ENCODE measurements at places on chromosomes 5 and 9.

DNA sequence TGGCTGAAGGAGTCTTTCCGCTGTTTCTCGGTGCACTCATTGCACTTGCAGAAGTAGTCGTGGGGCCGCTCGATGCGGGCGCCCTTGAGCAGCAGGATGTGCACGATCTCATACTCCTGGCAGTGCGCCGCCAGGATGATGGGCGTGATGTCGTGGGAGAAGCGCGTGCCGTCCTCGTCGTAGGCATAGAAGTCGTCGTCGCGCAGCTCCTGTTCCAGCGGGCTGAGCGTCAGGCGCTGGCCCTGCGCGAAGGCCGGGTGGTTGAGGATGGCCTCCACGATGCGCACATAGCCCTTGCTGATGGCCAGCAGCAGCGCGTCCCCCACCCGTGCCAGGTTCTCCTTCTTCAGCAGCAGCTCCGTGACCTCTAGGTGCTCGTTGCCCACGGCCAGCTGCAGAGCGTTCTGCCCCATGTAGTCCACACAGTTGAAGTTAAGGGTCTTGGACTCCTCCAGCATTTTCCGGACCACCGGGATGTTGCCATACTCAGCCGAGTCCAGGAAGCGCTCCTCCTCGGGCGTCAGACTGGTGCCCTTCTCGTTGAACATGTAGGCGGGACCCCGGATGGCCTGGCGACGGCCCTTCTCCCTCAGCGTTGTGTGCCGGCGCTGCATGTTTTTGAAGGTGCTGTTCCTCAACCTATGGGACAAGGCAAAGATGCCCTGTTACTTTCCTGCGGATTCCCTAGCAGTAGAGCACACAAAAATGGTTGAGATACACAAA lies 8.4 kb downstream of the TRPC7 start:
- ATAC-seq: no peak

DNA sequence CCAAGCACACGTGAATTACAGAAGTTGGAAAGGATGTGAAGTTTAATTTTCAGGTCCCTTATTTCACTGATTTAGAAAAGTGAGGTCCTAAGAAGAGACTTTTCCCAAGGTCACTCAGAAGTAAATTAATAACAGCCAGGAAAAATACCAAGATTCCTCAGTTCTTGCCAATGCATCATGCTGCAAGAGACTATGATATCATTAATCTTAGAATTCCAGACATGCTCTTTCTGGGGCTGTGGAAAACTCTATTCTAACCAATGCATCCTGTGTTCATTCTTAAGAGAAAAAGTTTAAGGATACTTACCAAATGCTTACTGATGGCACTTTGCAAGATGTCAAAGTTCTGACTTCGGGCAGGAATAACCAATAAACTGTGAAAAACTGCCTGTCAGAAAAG lies 42.8 kb downstream of the TEX10 start:
- no peak for ATAC-seq

DNA sequence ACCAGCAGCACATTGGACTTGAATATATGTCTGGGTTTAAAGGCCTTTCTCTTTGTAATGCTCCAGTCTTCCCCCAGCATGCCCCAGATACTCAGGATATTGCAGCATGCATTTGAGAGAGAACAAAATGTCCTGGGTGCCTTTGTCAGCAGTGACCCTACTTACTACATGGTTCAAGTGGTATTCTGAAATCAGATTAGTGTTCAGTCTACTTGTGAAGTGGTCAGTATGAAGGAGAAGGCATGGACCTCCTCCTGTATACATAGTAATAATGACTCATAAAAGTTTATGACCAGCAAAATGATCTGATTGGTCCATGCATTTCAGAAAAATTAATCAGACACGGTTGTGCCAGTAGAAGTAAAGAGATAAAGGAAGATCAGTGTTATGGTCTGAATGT lies 25.4 kb downstream of the GPR21 start:
- ATAC-seq: no peak

DNA sequence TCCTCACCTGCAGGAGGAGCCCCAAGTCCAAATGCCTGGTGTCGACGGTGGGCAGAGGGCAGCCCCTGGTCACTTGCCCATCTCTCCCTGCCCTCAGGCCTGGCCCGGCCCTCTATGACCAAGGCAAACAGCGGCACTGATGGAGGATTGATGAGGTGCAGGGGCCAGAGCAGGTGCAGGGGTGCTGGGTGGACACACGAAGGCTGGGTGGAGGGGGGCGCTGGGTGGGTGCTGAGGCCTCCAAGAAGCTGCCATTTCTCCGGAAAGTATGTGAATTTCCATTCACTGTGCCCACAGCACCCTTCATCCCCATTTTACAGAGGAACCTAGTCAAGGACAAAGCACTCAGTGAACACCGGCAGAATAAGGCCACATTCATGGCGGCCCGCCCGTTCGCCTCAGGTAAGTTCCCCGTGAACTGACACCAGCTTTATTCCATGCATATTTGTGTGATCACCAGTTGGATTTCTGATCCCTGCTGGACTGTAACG lies 143.8 kb upstream of the PPP1R26 start:
- ATAC-seq: no peak

GRCh38 chr5:44707721-44708120 lies 101.0 kb upstream of the MRPS30 start:
- ATAC-seq: no peak

Measured in stimulated activated memory B cell treated with anti-CD40 and anti-IgM and Interleukin-4, amounts not matched to agents 10 μg/mL and 1 μg/mL and 100 μg/mL, for 72 hours (primary cell).